Fibroblast of skin of left quadriceps (primary cell): ENCODE measurements at places on chromosomes 2 and 18.

DNA sequence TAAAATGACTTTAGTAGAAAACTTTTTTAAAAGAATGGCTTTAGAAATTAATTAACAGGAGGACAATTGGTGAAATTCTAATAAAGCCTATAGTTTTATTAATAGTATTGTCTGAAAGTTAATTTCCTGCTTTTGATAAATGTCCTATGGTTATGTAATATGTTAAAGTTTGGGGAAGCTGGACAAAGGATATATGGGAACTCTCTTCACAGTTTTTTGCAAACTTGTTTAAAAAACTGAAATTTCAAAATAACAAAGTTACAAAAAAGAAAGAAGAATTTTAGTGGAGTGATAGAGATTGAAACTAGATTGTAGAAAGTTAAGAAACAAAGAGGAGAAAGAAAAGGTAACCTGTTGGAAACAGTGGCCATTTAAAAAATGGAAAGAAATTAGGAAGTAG, 67.3 kb downstream of the SEMA4F start:
- DNase-seq = no peak

DNA sequence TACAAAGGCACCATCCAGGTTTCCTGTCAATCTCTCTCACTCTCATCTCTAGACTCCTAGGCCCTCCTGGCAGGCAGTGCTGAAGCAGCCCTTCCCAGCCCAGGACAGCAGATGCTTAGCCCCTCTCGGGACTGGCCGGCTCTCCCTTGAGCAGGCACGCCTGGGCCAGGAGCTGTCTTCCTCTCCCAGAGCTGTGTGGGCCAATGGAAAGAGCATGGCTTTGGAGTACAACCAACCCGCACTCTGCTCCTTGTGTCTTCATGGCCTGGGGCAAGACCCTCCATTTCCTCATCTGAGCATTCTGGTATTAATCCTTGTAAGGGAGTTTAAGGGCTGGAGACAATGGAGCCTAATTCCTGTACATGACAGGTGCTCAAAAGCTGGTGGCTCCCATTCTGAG, 97.2 kb downstream of the CAPN13 start:
- DNase-seq = no peak

DNA sequence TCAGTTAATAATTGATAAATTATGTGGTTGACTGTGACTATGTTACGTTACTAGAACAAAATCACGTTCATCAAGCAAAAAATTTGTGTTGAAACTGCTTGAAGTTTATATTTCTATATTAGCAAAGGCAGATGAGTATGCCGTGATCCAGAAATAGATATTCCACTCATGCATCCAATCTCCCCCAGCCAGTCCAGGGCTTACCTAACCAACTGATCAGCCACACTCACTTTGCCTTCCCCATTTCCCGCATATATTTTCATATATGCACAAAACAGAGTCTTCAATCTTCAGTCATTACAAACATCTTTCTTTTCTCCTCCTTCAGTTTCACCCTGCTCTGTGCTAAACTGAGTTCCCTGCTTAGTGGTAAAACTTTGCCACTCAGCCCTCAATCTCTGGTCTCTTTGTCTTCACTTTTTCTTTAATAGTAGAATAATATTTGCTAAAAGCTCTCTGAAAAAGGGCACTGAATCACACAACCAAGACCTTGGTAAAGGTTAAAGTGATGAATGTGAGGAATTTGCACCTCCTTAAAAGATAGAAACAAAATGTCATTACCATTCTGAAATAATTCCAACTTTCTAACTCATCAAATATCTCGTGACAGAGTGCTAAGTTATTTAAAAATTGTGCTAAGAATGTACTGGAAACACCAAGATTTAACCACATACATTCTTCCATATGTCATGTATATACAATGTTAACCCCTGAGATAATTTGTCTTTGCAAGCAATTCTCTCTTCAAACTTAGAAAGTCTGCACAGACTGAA, 893.2 kb upstream of the CRIM1 start:
- peak; percentile 43 for DNase-seq

DNA sequence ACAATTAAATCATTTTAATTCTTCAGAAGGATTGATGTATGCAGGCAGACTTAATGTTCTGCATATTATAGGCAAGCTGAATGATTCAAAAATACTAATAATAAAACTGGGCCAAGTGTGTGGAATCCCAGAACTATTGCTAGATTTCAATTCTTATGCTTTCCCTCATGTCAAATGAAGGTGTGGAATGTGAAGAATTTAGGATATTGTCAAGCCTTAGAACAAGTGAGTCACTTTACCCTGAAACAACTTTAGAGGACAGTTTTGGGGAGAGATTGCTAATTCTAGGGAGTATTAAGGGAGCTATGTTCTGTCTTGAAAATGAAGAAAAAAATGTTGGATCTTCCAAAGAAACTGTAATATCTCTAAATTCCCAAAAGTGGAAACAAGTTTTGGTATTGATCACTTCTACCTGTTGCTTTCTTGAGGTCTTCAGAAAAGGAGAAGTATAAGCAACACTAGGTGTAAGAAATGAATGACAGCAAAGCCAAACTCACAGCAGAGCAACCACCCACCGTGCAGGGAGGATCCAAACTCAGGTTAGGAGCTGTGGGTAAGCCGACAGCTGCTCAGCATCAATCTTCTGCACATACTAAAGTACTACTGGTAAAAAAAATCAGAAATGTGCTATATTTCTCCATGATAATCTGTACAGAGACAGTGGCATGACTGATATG, 818.1 kb downstream of the SLC4A3 start:
- no peak for DNase-seq

DNA sequence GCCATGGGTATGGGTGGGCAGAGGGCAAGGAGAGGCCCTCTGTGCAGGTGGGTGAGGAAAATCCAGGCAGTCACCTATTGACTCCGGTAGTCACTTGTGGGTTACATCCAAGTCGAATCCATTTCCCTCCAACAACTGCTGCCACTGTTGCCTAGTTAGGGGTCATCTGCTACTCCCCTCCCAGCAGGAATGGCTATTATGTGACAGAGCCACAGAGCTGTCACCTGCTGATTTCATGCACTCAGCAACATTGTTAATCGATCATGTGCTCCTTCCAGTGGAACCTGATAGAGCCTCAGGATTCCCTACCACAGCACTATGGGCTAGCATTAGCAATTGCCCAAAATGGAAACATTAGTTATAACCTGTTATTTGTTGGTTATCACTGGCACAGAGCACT, 31.4 kb downstream of the POLR1A start:
- DNase-seq = no peak
